A375 (cell line): ENCODE measurements at places on chromosomes 3 and 15. TPM values are rescaled to one million over a fixed set of nuclear protein-coding genes. Genes with fewer than 3 reads are reported as not detected.

The CTXN2 gene
- total RNA-seq, result not detected in 2 replicates

The LCTL gene
- 8.1 TPM in 2 replicates for total RNA-seq

The AVEN gene
- total RNA-seq, result 21.3 and 23.7 TPM in 2 replicates

The SAMD7 gene
- not detected in 2 replicates for total RNA-seq

The SERPINI1 gene
- 0.11 and 1.2 TPM in 2 replicates for total RNA-seq
